Stimulated activated CD4-positive, alpha-beta T cell treated with anti-CD3 and anti-CD28 coated beads, Interleukin-2, amount 100 ng/mL, for 24 hours (primary cell): ENCODE measurements at places on chromosomes 12 and 14.

DNA sequence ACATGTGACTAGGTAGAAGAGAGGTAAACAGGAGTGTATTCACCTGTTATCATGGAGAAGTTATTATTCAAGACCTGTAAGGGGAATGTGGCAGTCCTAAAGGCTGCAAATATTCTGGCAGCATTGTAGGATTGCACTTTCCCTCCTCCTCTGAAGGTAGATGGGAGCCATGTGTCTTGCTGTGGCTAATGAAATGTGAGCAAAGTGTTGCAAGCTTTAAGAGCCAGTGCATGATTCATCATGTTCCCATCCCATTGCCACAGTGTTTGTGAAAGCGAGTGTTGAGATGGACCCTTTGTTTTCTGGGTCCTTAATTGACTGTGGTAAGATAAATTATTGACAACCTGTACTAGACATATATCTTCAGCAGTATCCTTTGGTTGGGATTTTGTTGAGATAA lies 128.7 kb downstream of the RGS6 start:
- no peak for DNase-seq

- DNase-seq, result no peak
Observed at GRCh38 chr12:120870415-120870814, 33.7 kb downstream of the SPPL3 start.

- no peak for DNase-seq
Observed at GRCh38 chr14:34040766-34041165, 89.9 kb upstream of the EGLN3 start.

DNA sequence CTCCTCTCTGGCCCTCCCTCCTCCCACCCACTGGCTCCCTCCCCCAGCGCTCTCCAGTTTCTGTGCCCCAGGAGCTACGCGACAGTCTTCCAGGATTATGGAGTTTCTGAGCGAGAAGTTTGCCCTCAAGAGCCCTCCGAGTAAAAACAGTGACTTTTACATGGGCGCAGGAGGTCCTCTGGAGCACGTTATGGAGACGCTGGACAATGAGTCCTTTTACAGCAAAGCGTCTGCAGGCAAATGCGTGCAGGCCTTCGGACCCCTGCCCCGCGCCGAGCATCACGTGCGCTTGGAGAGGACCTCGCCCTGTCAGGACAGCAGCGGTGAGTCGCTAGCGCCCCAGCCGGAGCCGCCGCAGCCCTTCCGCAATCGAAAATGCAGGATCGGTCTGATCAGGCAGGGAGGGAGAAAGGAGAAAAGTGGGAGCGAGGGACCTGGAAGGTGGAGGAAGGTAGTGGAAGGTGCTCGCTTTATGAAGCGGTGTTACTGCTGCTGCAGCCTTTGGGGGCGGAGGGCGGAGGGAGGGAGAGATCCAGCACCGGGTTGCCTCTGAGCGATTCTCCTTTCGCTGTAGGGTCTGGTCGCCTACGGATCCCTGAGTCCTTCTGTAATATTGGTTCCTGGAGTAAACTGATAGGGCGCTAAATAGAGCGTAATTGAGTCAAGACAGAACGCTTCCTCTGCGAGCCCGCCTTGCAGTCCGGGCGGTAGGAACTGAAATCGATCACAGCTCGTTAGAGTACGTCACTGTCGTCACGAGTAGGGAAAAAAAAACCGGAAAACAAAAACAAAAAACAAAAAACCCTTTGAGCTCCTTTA lies at the start of gene ALX1:
Gene ALX1 (plus strand): TSS at position 56 of the 819 bp plus-strand sequence. CDS start 42 bp downstream, at position 98.
- no peak for DNase-seq

GRCh38 chr12:111441107-111441928 lies 35.6 kb downstream of the SH2B3 start:
- no peak for DNase-seq

GRCh38 chr14:94356379-94357056 lies 31.9 kb downstream of the SERPINA1 start:
- no peak for DNase-seq

DNA sequence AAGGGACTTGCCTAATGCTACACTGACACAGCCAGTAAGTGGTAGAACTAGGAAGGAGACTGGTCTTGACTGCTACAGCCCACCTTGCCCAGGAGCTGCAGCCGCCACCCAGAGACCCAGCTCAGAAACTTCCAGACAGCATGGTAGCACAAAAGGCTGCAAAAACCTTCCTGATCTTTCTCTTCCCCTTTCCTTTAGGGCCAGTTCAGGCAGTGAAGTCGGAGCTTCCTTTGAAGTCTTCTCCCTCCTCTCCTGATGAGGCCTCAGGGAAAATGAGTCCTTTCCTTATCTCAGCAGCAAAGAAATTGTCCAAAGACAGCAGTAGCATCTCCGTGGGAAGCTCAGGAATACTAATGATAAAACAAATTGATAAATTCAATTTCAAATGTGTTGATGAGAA lies 21.0 kb upstream of the CHST11 start:
- no peak for DNase-seq

DNA sequence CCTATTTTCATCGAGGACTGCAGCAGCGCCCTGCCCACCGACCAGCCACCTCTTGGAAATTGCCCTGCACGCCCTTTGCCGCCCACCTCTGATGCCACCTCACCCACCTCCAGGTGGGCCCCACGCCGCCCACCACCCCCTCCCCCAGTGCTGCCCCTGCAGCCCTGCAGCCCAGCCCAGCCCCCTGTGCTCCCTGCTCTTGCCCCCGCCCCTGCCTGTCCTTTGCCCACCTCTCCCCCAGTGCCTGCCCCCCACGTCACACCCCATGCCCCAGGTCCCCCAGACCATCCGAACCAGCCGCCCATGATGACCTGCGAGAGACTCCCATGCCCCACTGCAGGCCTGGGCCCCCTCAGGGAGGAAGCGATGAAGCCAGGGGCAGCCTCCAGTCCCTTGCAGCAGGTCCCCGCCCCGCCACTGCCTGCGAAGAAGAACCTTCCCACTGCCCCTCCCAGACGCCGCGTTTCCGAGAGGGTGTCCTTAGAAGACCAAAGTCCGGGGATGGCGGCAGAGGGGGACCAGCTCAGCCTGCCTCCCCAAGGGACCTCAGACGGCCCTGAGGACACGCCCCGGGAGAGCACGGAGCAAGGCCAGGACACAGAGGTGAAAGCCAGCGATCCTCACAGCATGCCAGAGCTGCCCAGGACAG lies 96.5 kb downstream of the LGMN start:
- DNase-seq, result peak; percentile 53

GRCh38 chr12:74906224-74906623 lies 303.4 kb downstream of the KCNC2 start:
- DNase-seq, result no peak

GRCh38 chr12:123011701-123012100 lies 31.2 kb downstream of the ARL6IP4 start:
- DNase-seq, result no peak

GRCh38 chr12:13627536-13627935 lies 353.9 kb downstream of the GRIN2B start:
- no peak for DNase-seq

GRCh38 chr12:76216585-76217472 lies 131.4 kb downstream of the BBS10 start:
- DNase-seq, result no peak

- DNase-seq, result no peak
Observed at GRCh38 chr12:51126297-51126696, 42.9 kb upstream of the CSRNP2 start.

- no peak for DNase-seq
Observed at GRCh38 chr12:93043192-93043876, 114.2 kb upstream of the EEA1 start.

GRCh38 chr14:31419967-31420318 lies 407 bp downstream of the HEATR5A start:
- DNase-seq, result peak; percentile 23

- no peak for DNase-seq
Observed at GRCh38 chr12:65339161-65339560, 60.7 kb downstream of the MSRB3 start.

GRCh38 chr14:53786045-53786444 lies 170.6 kb downstream of the BMP4 start:
- no peak for DNase-seq

DNA sequence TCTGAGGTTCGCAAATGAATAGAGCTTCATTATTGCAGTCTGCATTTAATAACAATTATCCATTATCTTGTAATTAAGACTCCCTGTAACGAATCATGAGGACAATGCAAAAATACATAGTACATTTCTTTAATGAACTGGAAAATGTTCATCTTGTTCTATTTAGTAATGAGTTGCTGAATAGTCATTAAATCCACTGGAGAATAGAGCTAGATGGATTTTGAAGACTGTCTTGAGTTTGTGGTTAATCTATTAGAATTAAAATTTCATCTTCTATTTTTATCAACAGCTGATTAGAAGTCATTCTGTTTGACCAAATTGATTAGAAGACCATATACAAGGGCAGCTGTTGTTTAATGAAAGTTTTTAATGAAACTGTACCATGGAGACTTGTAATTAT lies 107.2 kb downstream of the DERA start:
- no peak for DNase-seq

DNA sequence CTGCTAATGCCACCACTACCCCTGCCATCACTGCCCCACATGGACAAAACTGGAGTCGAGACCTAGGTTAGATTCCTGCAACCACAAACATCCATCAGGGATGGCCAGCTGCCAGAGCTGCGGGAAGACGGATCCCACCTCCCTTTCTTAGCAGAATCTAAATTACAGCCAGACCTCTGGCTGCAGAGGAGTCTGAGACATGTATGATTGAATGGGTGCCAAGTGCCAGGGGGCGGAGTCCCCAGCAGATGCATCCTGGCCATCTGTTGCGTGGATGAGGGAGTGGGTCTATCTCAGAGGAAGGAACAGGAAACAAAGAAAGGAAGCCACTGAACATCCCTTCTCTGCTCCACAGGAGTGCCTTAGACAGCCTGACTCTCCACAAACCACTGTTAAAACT lies 7.1 kb upstream of the OAS2 start:
- DNase-seq, result no peak

GRCh38 chr14:24390701-24391468 lies 7.9 kb upstream of the NYNRIN start:
- DNase-seq, result no peak

- no peak for DNase-seq
Observed at GRCh38 chr12:89733579-89734201, 25.1 kb upstream of the ATP2B1 start.

- no peak for DNase-seq
Observed at GRCh38 chr14:76742966-76743365, 18.3 kb upstream of the VASH1 start.

- no peak for DNase-seq
Observed at GRCh38 chr12:95970905-95971304, 25.2 kb downstream of the HAL start.

GRCh38 chr12:121712461-121713256 lies at the start of gene TMEM120B:
TMEM120B (plus strand) TSS chr12:121712752; CDS start chr12:121712896, 144 bp downstream.
- DNase-seq, result peak; percentile 86

DNA sequence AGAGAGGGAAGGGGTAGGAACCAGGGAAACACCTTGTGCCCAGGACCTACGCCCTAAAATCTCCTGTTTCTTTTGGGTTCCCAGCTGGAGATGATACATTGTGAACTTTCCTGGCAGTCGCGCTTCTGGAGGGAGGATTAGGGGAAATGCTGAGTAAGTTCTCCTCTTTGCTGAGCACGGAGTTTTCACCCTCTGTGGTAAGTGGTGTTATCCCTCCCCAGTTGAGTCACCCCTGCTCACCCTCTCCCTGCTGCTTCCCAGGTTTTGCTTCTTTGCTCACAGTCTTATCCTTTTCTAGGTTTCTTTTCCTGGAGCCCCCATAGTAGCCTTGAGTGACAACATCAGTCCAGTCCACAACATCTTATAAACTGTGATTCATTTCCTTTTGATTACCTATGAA lies 789.1 kb downstream of the TMEM121 start:
- no peak for DNase-seq

DNA sequence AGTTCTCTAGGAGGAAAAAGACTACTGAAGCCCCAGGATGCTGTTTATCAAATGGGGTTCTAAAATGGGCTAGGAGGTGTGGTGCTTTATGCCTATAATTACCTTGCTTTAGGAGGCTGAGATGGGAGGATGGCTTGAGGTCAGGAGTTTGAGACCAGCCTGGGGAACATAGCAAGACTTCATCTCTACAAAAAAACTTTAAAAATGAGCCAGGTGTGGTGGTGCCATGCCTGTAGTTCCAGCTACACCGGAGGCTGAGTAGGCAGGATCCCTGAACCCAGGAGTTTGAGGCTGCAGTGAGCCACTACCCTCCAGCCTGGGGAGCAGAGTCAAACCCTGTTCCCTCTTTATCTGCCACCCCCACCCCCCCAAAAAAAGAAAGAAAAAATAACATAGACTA lies 23.3 kb upstream of the SLC2A3 start:
- DNase-seq, result peak; percentile 27

- DNase-seq, result peak; percentile 40
Observed at GRCh38 chr14:105363847-105364708, 34.3 kb upstream of the TEX22 start.

GRCh38 chr12:104579718-104580495 lies 123.2 kb downstream of the CHST11 start:
- DNase-seq, result no peak

DNA sequence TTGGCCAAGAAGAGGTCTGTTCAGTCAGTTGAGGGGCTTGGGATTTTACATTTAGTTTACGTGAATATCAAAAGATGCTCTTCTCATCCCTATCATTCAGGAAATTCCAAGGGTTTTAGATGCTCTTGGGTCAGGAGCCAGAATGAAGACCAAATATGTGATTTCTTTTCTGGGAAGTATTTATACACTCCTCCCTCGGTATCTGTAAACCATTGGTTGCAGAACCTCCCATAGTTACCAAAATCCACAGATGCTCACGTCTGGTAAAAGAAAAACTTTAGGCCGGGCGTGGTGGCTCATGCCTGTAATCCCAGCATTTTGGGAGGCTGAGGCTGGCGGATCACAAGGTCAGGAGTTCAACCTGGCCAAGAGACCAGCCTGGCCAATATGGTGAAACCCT lies 75.9 kb downstream of the TNFAIP2 start:
- no peak for DNase-seq

- DNase-seq, result no peak
Observed at GRCh38 chr14:47366006-47366405, 309.4 kb downstream of the MDGA2 start.

DNA sequence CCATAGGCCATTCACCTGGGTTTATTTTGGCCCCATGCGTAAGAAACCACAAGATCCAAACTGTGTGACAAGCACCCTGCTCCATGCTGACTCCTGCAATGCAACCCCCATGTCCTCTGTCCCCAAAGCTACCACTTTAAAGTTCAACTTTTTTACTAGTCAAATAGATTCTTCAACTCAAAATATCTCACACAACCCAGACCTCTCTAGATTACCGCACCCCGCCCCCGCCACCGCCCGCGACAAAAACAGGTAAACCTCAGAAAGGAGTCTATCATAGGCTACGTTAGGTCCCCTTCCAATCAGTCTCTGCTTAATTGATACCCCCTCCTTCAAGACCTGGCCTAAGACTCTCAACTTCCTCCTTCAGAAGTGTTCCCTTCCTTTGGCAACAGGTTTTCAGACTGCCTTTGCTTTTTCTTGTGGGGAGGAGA lies 2.2 kb downstream of the ZFP36L1 start:
- peak; percentile 81 for DNase-seq
